ENCODE measurements at places on chromosomes 5 and 9.

- no peak for DNase-seq
Observed at GRCh38 chr9:137298401-137299202, 3.5 kb downstream of the NRARP start.

GRCh38 chr9:99130069-99130468, 25.2 kb downstream of the TGFBR1 start:
- no peak for DNase-seq

DNA sequence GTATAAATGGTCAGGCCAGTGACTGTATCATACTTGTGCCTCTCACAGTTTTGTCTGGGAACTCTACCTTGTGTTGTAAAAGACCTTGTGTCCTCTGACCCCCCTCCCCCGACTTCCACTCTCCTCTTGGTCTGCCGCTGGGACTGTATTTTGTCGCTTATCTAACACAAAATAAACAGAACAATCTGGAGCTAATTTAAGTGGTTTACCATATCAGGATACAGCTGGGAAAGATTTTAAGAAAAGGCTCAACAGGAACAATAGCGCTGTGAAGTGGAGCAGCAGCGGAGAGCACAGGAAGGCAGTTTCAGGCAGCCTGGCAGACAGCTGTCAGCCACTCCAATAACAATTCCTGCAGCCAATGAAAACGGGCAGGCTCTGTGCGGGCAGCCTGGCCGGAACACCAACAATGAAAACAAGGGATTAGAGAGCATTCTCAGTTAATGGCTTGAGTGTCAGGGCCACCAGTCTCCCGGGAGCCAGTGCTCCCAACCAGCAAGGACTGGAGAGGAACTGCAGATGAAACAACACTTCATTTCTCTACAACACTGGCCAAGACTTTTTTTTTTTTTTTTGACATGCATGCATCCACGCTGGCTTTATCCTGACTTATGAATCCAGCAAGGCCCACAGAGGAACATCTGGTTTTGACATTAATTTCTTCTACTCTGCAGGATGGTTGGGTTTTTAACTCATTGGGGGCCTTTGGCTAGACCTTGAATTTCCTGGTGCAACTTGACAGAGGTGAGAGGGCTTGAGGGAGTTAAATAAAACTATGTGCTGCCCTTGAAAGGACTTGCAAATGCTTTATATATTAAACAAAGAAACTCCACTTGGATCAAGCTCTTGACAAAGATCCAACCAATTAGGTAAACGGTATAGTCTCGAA, 76.7 kb downstream of the ARSB start:
- DNase-seq, result peak; percentile 37

DNA sequence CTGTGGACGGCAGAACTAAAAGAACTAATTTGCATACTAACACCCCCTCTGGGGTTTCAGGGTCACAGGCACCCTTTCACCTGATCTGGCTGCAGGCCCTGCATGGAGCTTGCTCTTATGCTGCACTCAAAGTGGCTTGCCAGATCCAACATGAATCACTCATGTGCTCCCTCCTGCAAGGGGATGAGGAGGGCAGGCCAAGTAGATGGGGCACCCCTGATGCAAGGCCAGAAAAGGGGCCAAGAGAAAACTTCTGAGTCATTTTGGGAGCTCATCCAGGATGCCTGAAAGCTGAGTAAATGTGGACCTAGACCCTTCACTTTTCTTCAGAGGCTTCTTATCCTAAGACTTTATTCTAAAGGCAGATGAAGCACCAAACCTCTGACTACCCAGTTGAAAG, 558.5 kb upstream of the PTGER4 start:
- no peak for DNase-seq

- no peak for DNase-seq
Observed at GRCh38 chr5:77498952-77499351, 6.8 kb upstream of the WDR41 start.

- no peak for DNase-seq
Observed at GRCh38 chr5:170273968-170274710, 23.4 kb downstream of the LCP2 start.

DNA sequence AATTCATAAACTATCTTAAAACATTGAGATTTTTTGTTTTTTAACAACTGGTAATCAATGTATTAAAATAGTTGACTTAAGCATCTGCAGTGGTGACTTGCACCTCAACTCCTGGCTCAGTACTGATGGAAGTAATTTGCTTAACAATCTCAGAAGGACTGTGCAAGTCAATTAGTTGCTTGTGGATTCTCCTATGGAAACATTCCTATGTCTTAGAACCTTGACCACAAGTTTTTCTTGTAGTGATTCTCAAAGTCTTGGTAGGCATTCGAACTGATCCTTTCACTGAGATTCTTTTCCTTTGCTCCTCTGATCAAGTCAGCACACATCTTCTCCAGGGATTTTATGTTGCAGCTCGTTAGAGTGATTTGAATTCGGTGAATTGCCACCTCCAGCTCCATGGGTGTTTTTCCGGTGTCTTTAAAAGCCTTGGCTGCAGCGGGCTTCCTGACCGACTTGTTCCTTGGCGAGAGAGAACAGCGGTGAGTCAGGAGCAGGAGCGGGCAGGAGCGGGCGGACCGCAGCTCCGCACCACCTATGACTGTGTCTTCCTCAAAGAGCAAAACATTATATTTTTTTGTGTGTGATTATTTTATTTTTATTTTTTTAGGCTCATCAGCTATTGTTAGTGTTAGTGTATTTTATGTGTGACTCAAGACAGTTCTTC, 21.1 kb downstream of the HMGXB3 start:
- DNase-seq, result no peak

DNA sequence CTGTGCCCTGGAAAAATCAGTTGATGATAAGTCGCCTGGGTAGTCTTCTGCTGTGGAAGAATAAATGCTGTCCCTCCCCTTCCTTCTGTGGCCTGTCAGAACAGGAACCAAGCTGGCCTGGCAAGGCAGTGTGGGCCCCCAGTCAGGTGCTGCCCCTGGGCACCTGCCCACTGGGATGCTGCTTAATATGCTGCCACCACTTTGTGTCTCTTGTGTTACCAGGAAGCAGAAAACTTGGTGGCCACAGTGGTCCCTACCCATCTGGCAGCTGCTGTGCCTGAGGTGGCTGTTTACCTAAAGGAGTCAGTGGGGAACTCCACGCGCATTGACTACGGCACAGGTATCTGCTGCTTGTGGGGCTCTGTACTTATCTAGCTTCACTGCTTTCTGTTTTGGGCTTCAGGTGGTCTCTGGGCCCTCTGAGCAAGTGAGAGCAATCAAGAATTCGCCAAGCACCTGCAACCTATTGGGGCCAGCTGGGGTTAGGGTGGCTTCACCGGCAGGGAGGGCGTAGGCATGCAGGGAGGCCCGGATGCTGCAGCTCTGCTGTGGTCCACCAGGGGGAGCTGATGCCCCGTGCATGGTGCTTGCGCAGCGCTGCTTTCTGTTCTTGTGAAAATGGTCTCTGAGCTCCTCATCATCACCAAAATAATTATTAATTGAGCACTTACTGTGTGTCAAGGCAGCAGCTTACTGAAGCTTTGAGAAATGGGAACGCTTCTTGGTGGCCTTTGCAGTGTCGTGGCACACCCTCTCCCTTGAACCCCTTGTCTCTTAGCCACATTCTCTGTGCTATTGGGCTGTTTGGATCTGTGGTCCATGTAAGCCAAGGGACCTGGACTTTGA, 20.3 kb downstream of the PTPA start:
- DNase-seq, result no peak

DNA sequence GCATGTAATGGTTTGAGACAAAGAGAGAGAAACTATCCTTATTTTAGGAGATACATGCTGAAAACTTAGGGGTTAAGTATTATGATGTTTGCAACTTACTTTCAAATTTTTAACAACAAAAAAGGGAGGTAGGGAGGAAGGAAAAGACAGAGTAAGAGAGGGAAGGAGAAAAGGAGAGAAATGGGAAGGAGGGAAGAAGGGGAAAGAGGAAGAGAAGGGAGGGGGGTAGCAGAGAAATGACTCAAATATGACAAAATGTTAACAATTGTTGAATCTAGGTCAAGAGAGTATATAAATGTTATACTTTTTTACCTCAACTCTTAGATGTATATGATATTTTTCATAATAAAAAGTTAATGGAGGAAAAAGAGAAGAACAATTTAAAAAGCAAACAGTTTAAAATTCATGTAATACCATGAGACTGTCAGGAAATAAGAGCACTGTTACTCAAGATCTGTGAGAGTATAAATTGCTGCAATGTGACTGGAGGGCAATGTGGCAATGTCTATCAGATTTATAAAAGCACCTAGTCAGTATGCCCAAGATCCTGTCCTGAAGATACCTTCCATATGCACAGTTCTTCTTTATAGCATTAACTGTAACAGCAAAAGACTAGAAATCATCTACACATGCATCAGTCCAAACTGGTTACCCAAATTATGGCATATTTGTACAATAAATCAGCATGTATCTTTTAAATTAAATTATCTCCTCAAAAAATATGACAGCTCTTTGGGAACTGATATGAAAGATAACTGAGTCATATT, 16.3 kb downstream of the FBXW11 start:
- no peak for DNase-seq

GRCh38 chr9:97596906-97597305, 36.3 kb downstream of the TSTD2 start:
- DNase-seq, result no peak

GRCh38 chr5:108749128-108749861, 1.6 kb downstream of the FER start:
- no peak for DNase-seq

DNA sequence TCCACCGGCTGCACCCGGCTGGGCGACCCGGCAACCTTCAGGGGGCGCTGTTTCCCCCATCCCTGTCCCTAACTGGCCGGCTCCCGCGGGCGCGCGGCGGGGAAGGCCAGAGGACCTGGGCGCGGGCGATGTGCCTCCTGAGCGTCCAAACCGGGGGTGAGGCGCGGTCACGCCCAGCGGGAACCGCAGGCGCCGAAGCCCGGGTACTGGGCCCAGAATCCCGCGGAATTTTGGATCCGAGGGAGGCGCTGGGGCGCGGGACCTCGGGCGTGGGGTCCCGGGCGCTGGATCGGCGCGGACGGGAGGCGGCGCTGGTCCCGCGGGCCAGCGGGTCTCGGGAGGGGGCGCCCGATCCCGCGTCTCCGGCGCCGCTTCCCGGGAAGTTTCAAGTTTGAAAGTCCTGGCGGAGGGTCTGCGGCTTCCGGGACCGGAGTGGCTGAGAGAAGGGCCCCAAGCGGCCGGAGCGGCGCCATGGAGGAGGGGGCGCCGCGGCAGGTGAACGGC, at the start of gene PKN3:
Gene PKN3, plus strand, starts transcription at position 59 of the 504 bp plus-strand sequence. Its CDS starts 413 bp downstream, at position 472.
- DNase-seq, result no peak

DNA sequence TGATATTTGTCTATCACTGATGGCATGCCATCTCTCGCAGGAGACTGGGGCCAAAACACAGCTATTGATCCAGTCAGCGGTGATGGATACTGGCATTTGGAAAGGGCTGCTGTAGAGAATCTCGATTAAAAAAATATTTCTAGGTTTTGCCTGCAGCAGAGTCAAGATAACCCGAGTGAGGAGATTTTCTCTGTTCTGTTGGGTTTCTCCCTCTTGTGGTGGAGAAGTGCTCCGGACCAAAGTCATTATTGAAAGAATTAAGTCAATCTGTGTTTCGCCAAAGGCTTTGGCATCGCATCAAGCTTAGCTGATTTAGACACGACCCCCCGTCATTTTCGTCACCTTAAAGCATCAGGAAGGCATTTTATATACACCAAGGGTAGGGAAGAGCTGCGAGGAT, 97.1 kb upstream of the IRX2 start:
- DNase-seq, result no peak

- no peak for DNase-seq
Observed at GRCh38 chr9:35322075-35322885, 160.5 kb downstream of the UNC13B start.

DNA sequence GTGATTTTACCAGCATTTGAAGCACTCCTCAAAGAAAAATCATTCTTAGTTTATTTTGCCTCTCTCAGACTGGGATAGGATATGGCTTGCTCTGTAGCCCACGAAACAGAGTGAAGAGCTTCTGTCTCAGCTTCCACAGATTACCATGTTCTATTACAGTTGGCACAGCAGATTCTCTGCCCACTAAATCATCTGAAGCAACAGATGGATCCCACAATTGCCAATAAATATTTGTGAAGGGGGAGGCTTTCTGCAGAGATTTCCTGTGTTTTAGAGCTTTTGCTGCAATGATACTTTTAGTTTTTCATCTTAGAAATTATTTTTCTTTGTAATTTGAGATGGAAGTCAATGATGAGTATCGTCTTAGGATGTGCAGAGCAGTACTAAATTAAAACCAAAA, 12.3 kb upstream of the MAP3K1 start:
- no peak for DNase-seq

DNA sequence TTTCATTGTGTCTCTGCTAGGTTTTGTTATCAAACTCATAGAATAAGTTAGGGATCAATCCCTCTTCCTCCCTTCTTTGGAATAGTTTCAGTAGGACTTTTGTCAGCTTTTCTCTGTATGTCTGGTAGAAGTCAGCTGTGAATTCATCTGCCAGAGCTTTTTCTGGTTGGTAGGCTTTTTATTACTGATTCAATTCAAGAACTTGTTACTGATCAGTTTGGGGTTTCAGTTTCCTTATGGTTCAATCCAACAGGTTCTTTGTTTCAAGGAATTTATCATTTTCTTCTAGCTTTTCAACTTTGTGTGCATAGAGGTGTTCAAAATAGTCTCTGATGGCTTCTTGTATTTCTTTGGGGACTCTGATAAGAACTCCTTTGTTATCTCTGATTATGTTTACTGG, 221.7 kb downstream of the FGF10 start:
- DNase-seq, result no peak

- DNase-seq, result no peak
Observed at GRCh38 chr5:6820851-6821479, 107.7 kb downstream of the TENT4A start.

GRCh38 chr5:180090098-180090768, 18.7 kb upstream of the RNF130 start:
- no peak for DNase-seq

DNA sequence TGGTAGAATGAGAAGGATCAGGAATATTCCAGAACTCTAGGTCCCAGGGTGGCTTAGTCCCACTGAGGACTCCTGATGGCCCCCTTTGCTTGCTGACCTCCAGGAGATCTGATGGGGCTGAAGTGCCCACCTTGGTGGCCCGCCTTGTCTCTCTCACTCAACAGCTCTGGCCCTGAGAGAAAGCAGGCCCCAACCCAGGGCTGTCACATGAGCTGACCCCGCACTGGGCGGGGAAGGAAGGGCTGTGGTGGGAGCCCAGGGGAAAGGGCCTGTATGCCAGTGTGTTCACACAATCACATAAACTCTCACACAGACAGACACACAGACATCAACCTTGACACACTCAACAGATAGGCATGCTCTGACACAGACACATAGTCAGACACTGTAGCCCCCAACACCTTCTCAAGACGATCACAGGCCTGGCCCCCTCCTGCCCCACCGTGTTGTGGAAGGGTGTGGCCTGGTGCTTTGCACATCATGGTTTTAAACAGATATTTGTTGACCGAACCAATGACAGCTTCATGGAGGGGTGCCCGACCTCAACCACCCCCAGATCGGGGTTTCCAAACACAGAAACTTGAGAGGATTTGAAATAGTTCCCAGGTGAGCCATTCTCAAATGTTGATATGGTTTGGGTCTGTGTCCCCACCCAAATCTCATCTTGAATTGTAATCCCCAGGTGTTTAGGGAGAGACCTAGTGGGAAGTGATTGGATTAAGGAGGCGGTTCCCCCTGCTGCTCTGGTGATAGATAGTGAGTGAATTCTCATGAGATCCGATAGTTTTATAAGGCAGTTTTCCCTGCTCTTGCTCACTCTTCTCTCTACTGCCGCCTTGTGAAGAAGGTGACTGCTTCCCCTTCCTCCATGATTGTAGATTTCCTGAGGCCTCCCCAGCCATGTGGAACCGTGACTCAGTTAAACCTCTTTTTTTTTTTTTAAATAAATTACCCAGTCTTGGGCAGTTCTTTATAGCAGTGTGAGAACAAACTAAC, 48.5 kb upstream of the HAND1 start:
- DNase-seq, result no peak
